Activated CD4-positive, CD25-positive, alpha-beta regulatory T cell treated with anti-CD3 and anti-CD28 coated beads, Interleukin-2, amount 50 U/mL, for 24 hours (primary cell): ENCODE measurements at places on chromosomes 2 and 18.
A peak's percentile ranks its signal among the peaks of the same experiment; 100 is the strongest.

GRCh38 chr18:48885924-48886400, 64.8 kb downstream of the SMAD7 start:
- no peak for ATAC-seq

GRCh38 chr2:28709101-28709500, 42.5 kb upstream of the PPP1CB start:
- ATAC-seq = no peak

- ATAC-seq = no peak
Measured at GRCh38 chr2:120637847-120638246, 97.8 kb upstream of the GLI2 start.

- ATAC-seq = no peak
Measured at GRCh38 chr18:64100116-64100922, 48.6 kb downstream of the LINC00305 start.

DNA sequence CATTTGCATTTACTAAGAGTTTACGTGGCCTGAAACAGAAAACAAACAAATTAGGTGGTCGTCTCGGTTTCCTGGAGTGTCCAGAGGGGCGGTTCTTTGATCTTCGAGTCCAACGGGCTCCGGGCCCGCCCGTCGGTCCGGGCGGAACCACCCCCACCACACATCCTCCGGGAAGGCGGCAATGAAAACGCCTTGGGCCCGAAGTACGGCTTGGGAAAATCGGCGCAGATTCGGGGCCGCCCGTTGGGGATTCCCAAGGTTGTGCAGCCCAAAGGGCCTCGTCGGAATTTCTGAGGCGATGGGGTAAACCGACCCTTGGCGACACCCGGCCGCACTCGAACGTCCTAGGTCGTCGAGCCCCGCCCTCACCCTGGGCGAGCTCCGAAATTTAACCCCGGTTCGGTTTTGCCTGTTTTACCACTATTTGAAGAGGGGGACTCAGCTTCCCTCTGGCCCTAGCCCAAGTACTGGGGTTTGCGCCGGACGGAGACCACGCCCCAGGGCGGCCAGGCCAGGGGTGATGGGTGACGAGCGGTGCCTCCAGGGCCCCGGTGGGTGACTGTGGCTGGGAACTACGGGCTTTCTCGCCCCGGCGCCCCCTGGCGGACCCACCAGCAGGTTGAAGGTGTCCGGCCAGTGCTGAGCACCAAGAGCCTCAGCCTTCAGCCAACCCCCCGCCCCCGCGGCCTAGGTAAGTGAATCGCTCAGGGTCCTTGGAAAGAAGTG, 1.9 kb upstream of the CFAP53 start:
- peak; percentile 88 for ATAC-seq

- no peak for ATAC-seq
Measured at GRCh38 chr2:222547083-222547482, 108.8 kb downstream of the FARSB start.

DNA sequence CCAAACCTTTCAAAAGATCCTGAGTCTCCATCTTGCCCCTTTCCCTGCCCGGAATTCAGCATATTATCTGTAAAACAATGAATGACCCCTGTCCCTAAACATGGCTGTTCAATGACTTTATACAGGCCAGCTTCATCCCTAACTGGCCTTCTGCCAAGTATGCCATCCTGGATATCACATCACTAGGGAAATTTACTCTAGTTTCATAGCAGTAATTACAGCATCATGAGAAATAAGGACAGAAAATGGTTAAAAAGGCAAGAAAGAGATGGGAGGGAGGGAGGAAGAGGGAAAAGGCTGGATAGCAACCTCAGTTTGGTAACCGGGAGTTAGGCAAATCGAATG, 4.4 kb downstream of the MBOAT2 start:
- no peak for ATAC-seq

- no peak for ATAC-seq
Measured at GRCh38 chr2:17084877-17085276, 419.2 kb upstream of the CYRIA start.

GRCh38 chr2:36820942-36821605, 124.6 kb downstream of the VIT start:
- no peak for ATAC-seq

DNA sequence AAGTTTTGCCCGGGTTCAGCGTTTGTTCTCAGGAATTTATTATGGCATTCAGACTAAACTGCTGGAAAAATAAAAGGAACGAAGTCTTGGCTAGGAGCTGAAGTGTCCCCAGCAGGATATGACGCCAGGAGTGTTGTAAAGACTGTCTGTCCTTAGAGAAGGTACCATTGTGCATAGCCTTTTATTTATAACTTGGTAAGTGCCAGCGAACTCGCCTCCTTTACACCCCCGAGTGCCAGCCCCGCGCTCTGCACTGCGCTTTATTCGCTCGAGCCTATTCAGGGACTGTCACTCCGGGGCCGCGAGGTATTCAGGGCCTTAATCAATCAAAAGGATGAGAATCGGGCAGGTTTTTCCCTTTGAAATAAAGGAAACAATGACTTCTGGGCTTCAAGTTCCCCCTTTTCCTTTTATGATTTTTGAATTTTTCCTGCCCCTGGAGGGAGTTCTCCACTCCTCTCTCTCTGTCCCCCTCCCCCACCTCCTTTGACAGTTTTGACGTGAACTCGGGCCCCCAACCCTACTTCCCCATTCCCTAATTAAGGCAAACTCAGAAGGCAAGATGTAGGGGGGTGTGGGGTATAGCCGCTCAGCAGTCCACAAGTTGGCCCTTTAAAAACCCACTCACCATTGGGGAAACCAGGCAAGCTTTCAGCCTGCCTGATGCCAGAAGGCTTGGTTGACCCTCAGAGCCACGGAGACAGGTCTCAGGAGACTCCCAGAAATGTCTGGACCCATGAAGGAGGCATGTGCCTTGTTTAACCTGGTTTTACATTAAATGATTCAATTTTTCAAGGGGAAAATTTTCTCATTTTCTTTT, 1.3 kb upstream of the PAX3 start:
- ATAC-seq = no peak

GRCh38 chr2:44906972-44907371, 34.5 kb upstream of the SIX3 start:
- no peak for ATAC-seq

DNA sequence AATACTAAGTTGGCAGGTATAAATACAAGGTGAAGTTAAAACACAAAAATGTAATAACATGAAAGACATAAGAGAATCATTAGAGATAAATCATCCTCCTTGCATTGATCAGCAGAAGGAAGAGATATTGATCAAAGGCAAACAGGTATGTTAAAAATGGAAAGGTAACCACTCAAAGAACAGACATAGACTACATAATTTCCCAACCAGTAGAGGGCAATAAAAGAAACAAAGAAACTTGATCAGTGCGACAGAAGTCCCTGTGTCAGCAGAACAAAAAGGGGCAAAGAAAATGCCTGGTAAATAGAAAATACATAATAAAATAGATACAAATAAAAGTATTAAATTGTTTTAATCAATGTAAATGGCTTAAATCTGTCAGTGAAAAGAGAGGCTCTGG, 53.6 kb downstream of the FAM228A start:
- ATAC-seq = no peak
